IPS-NIHi11 (cell line): ENCODE measurements at places on chromosomes 6 and 20.

- DNase-seq, result no peak
These were observed 182.5 kb downstream of the GMPR start for GRCh38 chr6:16420715-16421461.

- DNase-seq, result peak; percentile 17
These were observed 278.7 kb upstream of the RNF217 start for GRCh38 chr6:124683507-124683906.

- no peak for DNase-seq
These were observed 23.5 kb downstream of the MDGA1 start for GRCh38 chr6:37674161-37674560.

DNA sequence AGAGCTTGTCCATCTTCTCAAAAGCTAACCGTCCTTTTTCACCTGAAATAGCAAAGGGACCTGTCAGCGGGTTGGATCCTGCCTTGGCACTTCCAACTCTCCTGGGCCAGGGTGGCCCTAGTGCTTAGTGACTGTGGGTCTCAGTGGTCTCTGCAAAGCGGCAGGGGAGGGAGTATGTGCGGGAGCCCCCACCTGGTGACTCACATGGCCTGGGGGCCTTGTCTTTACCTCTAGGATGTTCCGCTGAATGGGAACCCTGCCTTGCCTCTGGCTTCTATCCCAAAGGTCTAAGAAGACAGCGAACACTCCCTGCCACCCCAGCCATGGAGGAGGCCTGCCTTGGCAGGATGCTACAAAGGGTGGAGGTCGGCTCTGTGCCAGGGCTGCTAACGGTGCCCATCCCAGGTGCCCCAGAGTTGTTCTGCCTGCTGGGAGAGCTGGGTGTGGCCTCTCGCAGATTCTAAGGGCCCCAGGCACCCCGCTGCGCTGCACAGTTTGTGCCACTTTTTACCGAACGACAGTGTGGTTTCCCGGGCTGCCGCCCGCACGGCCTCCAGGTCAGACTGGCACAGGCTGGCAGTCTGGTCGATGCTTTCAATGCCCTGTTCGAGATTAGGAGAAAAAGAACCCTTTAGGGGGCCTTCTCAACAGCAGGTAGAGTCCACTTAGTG lies 77.2 kb downstream of the PTPN1 start:
- DNase-seq, result no peak

- DNase-seq, result no peak
These were observed 6.8 kb downstream of the ADNP start for GRCh38 chr20:50924261-50924920.

DNA sequence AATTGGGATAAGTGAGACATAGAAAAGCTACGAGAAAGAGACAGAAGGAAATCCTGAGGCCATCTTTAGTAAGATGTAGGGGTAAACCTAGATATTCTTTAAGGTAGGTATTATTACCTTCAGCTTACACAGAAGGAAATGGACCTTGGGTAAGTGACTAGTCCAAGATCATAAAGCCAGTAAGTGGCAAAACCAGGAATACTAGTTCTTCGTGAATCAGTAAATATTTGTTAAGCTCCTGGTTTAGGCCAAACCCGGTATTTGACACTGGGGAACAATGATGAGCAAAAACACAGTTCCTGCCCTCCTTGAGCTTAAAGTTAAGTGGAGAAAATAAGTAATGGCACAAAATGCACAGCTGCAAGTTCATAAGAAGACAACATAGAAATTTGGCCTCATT lies 5.3 kb downstream of the TRIM39 start:
- DNase-seq, result no peak

- no peak for DNase-seq
These were observed 202.1 kb upstream of the SNX9 start for GRCh38 chr6:157620944-157621343.

GRCh38 chr20:38828514-38829295 lies 23.2 kb downstream of the PPP1R16B start:
- no peak for DNase-seq

- DNase-seq, result no peak
These were observed 141.6 kb upstream of the EYA4 start for GRCh38 chr6:133099573-133099972.

- peak; percentile 63 for DNase-seq
These were observed 13.5 kb downstream of the EBF4 start for GRCh38 chr20:2705931-2706645.

DNA sequence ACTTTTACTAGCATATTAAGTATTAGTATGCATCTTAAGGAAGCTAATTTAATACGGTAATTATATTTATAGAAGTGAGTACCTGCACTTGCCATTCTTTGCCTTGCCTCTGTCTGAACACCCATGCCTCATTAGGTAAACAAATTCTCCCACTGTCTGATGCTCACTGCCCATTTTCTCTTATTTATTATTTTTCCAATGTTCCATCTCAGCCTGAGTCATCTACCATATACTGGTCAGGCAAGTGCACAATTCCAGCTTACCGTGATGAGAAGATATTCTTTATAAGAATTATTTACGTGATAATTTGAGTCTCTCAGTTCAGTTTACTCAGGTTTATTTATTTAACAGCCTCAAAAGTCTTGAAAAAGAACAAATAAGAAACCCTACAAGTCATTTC lies 619.2 kb upstream of the EYS start:
- DNase-seq, result no peak

- no peak for DNase-seq
These were observed 21.7 kb upstream of the SENP6 start for GRCh38 chr6:75579951-75580350.

- DNase-seq, result no peak
These were observed 34.3 kb downstream of the PRSS35 start for GRCh38 chr6:83546636-83547035.

DNA sequence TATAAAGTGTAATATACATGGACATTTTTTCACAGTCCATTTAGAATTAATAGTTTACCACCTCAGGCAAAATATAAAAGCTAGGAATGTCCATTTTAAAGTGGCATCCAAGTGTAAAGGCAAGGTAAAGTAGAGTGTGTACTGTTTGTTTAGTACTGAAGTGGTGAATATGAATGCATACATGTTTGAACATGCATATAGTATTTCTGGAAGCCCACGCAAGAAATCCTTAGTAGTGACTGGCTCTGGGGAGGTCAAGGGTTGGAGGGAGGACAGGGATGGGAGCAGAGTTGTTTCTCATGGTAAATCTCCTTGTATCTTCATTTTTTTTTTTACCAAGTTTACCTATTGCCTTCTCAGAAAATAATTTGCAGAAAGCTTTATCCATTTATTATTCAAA lies 129.2 kb downstream of the UNC5CL start:
- no peak for DNase-seq

DNA sequence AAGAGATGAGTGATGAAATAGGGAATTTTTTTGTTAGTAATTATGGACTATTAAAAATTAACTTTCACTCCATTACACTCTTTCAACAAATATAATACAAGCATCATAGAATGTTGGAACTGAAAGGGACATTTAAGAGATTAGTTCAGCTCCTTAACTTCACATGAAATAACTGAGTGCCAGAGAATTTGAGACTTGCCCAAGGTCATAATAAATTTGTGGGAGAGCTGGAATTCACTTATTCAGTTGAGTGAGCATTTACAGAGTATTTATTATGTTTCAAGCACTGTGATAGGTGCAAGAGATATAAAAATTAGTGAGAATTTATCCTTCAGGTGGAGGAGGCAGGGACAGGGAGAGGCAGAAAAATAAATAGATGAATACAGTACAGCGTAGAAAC lies 154.6 kb downstream of the KCNQ5 start:
- no peak for DNase-seq

- DNase-seq, result peak; percentile 18
These were observed 33.8 kb upstream of the CTAGE9 start for GRCh38 chr6:131744432-131745287.

- peak; percentile 67 for DNase-seq
These were observed 23.6 kb downstream of the PKHD1 start for GRCh38 chr6:52063584-52064344.

GRCh38 chr6:157666729-157667128 lies 156.3 kb upstream of the SNX9 start:
- DNase-seq, result no peak

- DNase-seq, result peak; percentile 46
These were observed 214.8 kb upstream of the MMS22L start for GRCh38 chr6:97497713-97498331.

GRCh38 chr20:41615110-41615509 lies 3.1 kb downstream of the CHD6 start:
- DNase-seq, result no peak

DNA sequence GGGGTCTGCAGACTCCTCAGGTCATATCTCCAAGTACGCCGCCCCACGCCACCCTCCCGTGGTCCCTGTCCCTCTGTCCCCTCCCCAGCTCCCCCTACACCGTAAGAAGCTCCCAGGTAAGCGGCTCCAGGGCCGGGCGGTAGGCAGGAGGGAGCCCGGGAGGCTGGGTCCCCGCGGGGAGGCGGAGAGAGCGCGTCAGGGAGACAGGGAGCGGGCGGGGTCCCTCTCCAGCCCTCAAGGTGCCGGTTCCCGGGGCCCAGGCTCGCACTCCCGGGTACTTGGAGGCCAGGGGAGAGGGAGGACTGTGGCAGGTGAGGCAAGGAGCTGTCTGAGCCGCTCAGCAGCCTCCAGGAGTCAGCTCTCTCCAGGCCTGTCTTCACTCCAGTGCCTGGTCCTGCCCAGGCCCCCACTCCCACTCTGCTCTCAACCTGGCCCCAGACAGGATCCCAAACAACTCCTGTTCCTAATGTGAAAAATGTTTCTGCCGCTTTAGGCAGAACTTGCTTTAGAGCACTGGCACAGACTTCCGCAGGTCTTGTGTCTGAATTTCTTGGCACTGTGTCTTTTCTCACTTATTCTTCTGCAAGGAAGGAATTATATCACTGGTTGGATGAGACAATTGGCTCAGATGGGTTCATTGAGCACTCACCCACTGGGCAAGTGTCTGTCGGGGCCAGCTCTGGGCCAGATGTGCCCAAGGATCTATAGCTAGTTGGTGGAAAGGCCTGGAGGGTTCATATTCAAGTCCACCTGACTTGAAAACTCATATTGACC lies 36.6 kb downstream of the HLA-G start:
- DNase-seq, result peak; percentile 60

- peak; percentile 64 for DNase-seq
These were observed 319.7 kb upstream of the TCF21 start for GRCh38 chr6:133568970-133569889.

DNA sequence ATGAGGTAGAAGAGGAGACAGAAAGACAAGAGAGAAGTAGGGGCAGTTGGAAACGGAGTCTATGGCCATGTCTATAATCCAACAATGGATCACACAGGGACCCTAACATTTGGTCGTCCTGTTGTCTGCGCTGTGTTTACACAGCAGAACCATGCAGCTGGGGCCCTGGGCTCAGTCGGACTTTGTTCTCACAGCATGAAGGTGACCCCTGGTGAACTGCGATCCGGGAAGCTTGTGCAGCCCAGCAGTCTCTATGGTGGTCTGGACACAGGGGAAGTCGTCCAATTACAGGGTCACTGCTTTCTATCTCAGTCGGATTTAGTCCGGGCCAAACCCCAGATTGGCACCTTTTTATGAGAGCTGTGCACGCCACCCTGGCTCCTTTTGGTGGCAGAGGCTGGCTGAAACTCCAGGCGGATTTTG lies 153.6 kb downstream of the FOXA2 start:
- DNase-seq, result no peak
